ENCODE measurements at places on chromosomes 7 and 10. TPM values are rescaled to one million over a fixed set of nuclear protein-coding genes. Genes with fewer than 3 reads are reported as not detected.

GRCh38 chr10:47231414-47231813 is 68.6 kb upstream of the GDF10 start:
- no peak for DNase-seq

GRCh38 chr10:35598379-35598778 is 6.8 kb upstream of the GJD4 start:
- no peak for DNase-seq

DNA sequence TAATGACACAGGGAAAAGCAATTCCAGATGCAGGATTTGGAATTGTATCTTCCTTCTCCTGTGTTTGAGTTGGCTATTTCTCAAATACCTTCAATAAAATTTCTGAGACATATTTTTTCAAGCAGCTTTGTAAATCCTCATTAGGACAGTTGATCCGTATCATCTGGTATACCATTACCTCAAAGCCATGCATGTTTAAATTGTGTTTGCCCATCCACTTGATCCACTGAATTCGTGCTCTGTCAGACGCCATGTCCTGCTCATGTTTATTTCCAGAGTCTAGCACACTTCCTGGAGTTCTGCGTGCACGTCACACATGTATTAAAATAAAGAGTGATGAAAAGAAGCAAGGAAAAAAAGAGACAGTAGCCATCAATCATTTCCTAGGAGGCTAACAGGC is 141.8 kb upstream of the CDC14C start:
- DNase-seq, result no peak

Gene TMEM229A
- not detected for total RNA-seq

- DNase-seq, result no peak
Observed at GRCh38 chr10:132270721-132271457, 36.9 kb downstream of the STK32C start.

DNA sequence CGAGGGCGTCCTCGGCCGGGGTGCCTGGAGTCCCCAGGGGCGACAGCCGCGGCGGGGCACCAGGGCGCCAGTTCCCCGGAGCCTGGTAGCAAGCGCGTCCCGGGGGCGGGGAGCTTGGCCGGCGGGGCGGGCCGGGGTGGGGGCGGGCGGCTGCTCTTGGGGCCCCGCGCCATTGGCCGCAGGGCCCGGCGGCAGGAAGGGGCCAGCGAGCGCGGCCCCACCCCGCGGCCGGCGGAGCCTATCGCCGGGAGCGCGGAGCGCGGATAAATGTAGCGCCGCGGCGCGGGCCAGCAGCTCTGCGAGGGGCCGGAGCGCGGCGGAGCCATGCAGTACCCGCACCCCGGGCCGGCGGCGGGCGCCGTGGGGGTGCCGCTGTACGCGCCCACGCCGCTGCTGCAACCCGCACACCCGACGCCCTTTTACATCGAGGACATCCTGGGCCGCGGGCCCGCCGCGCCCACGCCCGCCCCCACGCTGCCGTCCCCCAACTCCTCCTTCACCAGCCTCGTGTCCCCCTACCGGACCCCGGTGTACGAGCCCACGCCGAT is at the start of gene HHEX:
Gene HHEX (plus strand): TSS at position 293 of the 548 bp plus-strand sequence. CDS start 32 bp downstream, at position 325.
- peak; percentile 59 for DNase-seq

- no peak for DNase-seq
Observed at GRCh38 chr7:3649250-3649649, 348.2 kb downstream of the SDK1 start.

GRCh38 chr7:157309988-157310668 is 26.7 kb upstream of the DNAJB6 start:
- peak; percentile 42 for DNase-seq

GRCh38 chr7:1889556-1890181 is 219.6 kb downstream of the ELFN1 start:
- DNase-seq, result peak; percentile 42

GRCh38 chr10:123604506-123604905 is 61.6 kb upstream of the GPR26 start:
- DNase-seq, result no peak

Gene SMKR1
- not detected for total RNA-seq

- DNase-seq, result peak; percentile 53
Observed at GRCh38 chr7:80876894-80877414, 41.9 kb downstream of the SEMA3C start.

- no peak for DNase-seq
Observed at GRCh38 chr7:138243430-138243829, 167.2 kb downstream of the AKR1D1 start.

- DNase-seq, result peak; percentile 32
Observed at GRCh38 chr7:104160375-104160774, 47.4 kb downstream of the ORC5 start.

DNA sequence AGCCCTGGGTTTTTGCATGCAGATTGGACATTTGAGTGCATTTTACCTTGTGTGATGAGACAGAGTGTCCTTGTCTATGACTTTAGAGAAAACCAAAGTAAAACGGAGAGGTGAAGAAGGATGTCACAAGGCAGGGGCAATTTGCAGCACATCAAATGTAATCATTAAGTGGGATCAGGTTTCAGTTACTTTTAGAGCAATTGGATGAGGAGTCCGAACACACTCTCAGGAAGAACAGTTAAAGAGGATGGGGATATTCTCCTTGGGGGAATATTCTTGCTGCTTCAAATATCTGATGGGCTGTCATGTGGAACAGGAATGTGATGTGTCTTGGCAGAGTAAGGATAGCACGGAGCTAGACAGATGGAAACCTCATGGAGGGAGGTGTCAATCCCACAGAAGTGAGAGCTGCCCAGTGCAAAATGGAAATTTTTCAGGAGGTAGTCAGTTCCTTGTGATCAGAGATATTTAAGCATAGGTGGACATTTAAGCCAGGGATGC is 757 bp downstream of the RAB19 start:
- DNase-seq, result no peak

Gene NKX2-3
- not detected for total RNA-seq

DNA sequence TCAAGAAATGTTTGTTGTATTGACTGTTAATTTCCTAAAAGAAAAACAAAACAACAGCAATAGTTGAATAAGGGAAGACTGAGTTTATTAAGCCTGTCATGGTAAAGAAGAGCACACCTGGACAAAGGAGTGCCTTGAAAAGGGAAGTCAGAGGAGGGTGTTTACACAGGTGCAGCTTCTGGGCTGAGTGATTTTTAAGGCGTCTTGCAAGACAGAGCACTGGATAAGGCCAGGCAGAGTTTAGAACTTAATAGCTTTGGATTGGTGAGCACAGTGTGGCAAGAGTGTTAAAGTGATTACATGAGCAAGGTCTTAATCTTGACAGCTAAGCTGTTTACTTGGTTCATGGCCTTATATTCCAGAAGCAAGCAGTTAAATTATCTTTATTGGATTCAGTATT is 423.2 kb downstream of the CNTNAP2 start:
- no peak for DNase-seq

Gene CACNA2D1
- 16.7 TPM for total RNA-seq

Gene TMEM213
- total RNA-seq, result not detected

DNA sequence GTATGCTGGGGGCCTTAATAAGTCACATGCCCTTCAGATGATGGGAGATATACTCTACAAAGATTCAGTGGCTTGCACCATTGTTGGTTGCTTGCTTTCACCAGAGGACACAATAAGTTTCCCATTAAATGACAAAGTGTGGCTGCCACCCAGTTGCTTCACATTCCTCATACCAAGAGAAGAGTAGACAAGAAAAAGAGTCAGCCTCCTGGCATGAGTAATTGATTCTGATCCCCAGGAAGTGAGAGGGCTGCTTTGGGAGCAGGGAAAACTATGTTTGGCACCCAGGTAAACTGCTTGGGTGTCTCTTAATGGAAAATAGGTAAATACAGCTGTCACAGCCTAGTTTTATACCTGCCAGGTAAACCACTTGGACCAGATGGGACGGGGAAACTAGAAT is 66.7 kb upstream of the IL6 start:
- no peak for DNase-seq

DNA sequence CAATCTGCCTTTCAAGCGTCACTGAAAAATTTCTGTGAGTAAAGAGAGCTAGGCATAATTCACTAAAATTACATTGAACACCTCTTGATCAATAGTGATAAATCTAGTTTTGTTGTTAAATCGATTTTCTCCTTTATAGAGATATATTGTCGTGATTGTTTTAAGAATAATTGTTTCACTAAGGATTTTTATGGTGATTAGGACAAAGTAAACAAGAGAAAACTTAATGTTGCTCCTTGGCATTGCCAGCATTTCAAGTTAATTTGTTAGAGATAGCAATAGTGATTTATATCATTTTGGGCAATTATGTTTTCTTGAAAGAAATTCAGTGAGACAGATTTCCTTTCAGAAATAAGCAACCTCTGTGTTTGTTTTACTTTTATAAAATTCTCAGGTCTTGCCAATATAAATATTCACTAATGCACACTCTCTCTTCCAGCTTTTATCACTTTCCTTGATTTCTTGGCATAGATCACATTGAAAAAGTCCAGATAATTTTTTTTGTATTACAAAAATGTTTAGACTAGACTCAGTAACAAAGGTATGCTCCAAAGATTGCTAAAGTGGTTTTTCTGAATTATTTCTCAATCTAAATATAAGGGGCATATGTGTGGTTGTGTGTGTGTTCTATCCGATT is 538.7 kb downstream of the TFEC start:
- no peak for DNase-seq

- no peak for DNase-seq
Observed at GRCh38 chr10:15751046-15751445, 31.3 kb upstream of the ITGA8 start.

GRCh38 chr7:7771452-7771851 is 53.0 kb upstream of the RPA3 start:
- DNase-seq, result no peak

DNA sequence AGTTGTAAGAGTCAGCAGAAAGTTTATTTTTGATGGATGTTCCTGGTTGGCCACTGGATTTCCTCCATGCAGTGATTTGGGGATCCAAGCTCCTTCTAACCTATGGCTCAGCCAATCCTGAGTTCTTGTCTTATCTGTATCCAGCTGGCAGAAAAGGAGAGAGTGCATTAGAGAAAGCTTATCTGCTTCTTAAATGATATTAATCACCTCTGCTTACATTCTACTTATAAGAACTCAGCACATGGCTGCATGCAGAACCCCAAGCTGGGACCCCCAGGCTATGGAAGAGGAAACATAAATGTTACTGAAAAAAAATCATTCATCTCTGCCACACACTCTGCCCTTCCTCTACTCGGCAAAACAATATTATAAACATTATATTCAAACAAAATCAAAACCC is 739.8 kb upstream of the AUTS2 start:
- no peak for DNase-seq

- DNase-seq, result no peak
Observed at GRCh38 chr7:31882187-31882586, 188.0 kb downstream of the PDE1C start.

GRCh38 chr7:121484089-121484763 is 88.1 kb upstream of the FAM3C start:
- no peak for DNase-seq

DNA sequence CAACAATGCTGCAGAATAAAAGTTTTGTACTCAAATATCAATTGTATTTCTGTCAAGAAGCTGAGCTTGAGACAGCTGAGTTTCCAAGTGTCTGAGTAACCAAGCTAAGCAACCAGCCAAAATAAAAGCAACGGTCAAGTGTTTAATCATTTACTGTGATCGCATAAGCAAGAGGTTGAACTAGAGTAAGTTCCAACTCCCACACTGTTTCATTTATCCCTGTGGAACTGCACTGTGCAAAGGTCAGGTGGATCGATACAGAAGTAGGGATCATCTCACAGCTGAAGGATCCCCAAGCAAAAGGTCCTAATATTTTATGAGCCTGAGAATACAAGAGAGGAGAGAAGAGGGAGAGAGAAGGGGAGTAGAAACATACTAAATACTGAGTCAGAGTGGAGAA is 21.4 kb downstream of the OR2A14 start:
- no peak for DNase-seq

DNA sequence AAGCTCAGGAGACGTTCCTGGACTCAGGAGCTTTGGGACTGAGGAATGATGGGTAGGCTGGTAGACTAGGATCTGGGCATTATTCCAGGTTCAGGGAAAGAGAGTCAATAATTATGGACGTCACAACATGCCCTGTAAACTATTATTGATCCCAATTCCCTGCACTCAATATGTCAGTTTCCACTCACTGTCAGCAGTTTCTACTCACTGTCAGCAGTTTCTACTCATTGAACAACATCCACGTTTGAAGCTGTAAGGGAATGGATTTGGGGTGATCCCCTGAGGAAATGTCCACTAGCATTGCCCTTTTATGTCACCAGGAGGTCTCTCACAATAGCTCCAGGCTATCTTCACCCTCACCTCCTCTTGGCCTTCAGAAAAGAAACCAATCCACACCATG is 1268.6 kb downstream of the TYW1 start:
- no peak for DNase-seq

Gene SEC61G
- total RNA-seq, result 359 TPM

DNA sequence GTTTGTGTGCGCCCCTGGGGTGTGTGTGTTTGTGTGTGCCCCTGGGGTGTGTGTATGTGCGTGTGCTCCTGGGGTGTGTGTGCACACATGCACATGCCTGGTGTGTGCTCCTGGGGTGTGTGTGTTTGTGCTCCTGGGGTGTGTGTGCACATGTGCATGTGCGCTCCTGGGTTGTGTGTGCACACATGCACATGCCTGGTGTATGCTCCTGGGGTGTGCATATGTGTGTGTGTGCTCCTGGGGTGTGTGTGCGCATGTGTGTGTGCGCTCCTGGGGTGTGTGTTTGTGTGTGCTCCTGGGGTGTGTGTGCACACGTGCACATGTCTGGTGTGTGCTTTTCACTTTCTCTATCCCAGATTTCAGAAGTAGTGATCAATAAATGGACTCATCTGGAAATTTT is 321.0 kb downstream of the WDR37 start:
- DNase-seq, result no peak

Gene ATOH7
- not detected for total RNA-seq

GRCh38 chr10:26858707-26859034 is 2.1 kb downstream of the ABI1 start:
- DNase-seq, result no peak

DNA sequence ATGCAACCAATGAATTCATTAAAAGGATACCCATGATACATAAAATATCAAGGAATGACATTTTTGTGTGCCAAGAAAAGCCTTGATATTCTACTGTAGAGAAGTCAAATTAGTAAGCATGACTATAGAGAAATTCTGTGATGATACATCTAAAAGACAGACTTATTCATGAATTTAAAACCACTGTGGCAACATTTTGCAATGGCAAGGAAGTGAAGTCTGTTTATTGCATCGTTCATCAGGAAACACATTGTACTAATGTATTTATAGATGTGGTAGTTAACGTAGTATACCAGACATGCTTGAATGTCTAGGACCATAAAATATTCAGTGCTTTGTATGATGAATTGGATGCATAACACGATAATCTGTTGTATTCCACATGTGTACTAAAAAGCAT is 9.3 kb upstream of the CLEC5A start:
- DNase-seq, result no peak

Gene TBRG4
- total RNA-seq, result 117 TPM

Gene TEX36
- not detected for total RNA-seq

DNA sequence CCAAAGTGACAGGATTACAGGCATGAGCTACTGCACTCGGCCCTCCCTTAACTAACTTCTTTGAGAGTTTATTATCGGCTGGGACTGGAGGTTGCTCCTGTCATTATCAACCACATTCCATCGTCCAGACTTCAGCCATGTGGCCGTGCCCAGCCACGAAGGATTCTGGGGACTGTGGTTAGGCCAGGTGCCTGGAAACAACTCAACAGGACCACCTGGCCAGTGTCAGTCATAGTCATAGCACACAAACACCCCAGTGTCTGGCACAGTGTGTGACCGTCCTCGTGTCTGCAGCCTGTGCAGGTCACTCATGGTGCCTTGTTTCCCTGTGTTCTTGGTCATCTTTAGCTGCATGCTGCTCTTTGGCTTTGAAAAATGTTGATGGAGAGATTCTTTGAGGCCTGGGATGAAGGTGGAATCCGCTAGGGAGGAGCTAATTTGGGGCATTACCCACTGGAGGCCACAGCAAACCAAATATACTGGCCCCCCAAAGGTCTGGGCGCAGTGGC is 12.7 kb upstream of the AMZ1 start:
- peak; percentile 83 for DNase-seq

Gene GIMAP5
- not detected for total RNA-seq

Gene TRIL
- 9.5 TPM for total RNA-seq
